CD4-positive, alpha-beta T cell treated with Interleukin-17A for 1 hour (primary cell): ENCODE measurements at places on chromosomes 11 and 22.

DNA sequence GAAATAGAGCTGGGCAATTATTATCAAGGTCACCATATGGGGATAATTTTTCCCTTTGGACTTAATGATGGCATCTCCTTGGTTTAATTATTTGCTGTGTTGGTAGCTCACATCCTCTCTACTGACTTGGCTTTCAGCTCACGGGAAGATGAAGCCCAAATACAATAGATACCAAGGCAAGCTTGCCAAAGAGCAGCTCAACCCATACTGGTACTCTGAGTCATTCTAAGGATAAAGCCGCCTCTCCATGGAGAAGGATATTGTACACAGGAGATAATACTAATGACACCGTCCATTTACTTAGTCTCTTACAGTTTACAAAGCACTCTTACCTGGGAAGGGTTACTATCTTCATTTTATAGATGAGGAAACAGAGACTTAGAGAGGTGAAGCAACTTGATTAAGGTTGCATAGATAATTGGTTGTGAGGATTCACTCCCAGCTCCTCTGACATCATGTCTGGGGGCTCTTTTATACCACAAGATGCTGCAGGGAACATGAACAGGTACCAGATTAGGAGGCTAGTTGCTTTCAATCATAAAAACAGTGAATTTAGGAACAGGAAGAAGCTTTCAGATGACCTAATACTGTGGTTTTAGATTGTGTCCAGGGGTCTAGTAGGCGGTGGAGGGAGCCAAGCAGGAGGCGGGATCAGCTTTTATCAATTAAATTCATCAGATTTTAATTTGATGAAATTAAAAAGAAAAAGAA is 48.3 kb upstream of the PICALM start:
- DNase-seq = no peak

DNA sequence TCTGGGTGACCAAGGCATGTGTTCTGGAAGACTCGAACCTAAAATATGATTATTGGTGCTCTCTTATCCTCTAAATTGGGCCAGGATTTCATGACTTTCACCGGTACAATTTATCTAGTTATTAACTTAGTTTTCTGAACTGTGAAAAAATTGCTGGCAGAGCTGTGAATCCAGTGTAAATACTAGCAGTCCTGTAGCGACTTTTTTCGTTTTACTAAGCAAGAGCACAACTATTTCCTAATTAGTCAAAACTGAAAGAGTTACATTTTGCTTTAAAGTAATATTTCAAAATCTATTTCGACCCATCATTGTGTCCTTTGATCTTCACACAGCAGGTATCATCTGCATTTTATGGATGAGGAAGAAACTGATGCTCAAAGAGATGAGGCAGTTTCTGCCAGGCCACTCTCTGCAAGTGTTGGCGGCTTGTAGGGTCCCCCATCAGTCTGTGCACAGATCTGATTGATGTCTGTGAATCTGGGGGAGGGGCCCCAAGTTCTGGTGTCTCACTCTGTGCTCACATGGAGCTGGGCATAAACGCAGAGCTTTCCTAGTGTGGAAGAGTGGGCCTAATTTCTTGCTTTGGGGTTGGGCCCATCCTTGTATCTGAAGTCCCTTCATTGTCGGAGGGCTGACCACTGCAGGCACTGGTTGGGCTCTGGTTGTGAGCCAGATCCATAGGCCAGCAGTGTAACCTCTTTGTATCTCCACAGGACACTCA is 1.4 kb upstream of the TRMT2A start:
- no peak for DNase-seq

DNA sequence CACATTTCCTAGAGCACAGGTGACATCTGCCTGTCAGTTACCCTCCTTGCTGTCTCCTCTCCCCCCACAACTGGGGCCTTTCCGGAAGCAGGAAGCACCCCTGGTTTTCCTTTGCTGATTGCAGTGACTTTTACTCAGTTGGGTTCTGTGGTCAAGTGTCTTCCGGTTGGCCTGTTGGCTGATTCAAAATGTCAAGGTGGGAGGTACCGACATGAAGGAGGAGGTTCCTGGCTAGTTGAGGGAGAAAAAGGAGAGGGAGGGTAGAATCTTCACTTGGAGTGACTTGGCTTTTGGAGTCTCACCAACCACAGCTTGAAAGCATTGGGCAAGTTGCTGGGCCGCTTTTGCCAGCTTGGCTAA is 9.3 kb upstream of the ADAMTS15 start:
- peak; percentile 25 for DNase-seq

DNA sequence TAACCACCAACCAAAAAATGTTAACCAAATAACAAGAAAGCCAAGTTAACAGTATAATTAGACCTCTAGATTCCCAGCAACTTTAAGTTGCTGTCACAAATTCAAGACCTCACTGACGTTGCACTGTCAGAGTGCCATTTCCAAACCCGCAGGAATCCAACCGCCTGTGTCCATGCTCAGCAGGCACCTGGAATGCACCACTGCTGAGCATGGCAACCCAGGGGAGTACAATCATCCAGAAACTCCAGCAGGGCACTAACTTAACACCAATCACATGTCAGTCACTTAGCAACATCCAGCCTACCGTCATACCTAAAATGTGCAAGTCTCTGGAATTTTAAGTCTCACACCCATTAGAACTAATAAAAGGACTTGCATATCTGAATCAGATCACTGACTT is 48.8 kb downstream of the SMCO4 start:
- no peak for DNase-seq
